ENCODE measurements at places on chromosomes 4 and X.

DNA sequence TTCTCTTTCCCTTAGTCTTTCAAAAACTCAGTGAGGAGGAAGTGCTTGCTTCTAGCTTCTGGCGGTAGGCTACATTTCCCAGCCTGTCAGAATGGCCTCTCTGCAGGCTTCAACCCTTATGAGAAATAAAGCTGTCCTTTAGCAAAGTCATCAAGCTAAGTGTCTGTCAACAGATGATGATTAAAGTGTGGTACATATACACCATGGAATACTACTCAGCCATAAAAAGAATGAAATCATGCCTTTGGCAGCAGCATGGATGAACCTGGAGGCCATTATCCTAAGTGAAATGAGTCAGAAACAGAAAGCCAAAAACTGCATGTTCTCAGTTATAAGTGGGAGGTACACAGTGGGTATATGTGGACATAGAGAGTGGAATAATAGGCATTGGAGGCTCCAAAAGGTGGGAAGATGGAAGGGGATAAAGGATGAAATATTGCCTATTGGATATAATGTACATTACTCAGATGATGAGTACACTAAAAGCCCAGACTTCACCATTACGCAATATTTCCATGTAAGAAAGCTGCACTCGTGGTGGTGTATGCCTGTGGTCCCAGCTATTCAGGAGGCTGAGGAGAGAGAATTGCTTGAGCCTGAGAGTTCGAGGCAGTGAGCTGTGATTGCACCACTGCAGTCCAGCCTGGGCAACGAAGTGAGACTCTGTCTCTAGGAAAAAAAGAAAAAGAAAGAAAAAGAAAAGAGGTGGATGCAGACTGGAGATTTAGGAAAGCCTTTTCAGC is 7.9 kb downstream of the TRIM2 start:
- DNase-seq, result no peak

GRCh38 chr4:6128221-6128850 is 72.0 kb downstream of the JAKMIP1 start:
- DNase-seq, result no peak

GRCh38 chrX:68842781-68843581 is 14.2 kb downstream of the EFNB1 start:
- no peak for DNase-seq

DNA sequence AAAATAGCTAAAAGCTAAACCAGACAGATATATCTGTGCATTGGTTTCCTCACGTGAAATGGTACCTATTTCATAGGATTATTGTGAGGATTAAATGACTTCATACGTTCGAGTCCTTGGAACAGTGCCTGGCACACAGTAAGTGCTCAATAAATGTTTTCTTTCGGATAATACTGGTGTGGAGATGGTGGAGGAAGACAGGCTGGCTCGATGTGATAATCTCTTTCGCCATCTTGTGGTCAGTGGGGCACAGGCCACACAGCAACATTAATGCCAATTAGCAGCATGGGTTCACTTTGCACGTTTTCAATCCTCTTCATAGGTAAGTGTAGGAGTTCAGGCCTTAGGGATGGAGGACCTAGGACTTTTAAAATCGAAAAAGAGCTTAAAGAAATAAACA is 9.3 kb downstream of the PAGE4 start:
- no peak for DNase-seq

DNA sequence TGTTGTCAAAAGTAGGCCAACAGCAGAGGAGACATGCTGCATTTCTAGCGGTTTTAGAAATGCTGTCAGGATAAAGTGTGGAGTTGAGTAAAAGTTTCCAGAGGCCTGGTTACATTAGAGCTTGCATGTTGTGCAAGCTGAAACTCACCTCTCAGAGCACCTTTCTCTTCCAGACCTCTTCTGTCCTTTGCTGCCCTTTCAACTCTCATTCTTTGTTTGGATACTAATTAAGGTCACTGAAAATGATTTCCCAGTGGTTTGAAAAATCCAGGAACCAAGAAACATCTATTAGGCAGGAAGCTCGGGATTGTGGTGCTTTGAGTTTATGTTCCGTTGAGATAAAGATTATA is 426.6 kb downstream of the MAPK10 start:
- no peak for DNase-seq

- DNase-seq, result no peak
These were observed 31.6 kb downstream of the RAPGEF2 start for GRCh38 chr4:159134429-159134828.

GRCh38 chr4:94559351-94559806 is 107.6 kb downstream of the PDLIM5 start:
- DNase-seq, result no peak

DNA sequence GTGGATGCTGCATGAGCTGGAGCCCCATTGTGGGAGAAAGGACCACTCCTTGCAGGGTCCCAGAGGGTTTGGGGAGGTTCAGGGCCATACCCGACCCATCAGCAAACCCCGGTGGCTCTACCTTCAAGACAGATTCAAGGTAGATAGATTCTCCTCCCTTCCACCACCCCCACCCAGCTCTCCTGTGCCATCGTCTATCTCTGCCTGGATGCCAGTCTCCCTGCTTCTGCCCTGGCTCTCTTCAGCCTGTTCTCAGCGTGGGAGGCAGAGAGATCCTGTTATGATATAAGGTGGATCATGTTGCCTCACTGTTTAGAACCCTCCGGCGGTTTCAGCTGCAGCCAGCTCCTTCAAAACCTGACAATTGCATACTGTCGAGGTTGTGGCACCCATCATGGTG is 5.4 kb downstream of the LAGE3 start:
- DNase-seq, result no peak

DNA sequence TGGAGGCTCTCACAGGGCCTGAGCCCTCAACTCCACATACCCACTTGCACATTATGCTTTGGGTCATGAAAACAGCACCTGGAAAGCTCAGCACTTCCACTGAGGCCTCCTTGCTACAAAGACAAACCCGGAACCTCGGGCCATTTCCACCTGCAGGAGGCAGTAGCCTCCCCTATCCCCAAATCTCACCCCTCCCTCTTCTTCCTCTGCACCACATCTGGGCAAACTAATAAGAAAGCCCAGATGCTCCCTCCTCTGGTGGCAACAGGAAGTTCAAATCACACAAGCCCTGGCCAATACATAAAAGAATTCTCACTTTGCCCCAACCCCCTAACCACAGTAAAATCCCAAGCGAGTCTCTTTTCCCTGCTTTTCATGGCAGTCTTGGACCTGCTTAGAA is 136.4 kb downstream of the MAPK10 start:
- no peak for DNase-seq

DNA sequence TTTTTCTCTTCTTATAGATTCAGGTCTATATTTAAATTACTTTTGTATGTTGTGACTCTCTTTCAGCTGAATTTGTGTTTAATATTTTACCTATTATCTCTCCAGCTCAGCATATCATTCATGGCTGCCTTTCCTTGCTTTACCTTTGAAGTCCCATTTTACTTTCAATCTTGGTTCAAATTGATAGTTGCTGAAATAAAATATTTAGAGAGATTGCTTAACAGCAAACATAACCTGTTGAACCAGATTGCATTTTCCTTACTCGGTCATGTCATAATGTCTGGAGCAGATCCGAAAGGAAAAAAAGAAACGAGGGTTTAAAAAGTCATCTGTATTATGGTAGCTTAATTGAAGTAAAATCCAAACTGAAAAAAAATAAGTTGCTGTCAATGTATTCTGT is 94.1 kb downstream of the IL1RAPL2 start:
- no peak for DNase-seq

- no peak for DNase-seq
These were observed 66.2 kb downstream of the PRDM5 start for GRCh38 chr4:120856294-120856693.

DNA sequence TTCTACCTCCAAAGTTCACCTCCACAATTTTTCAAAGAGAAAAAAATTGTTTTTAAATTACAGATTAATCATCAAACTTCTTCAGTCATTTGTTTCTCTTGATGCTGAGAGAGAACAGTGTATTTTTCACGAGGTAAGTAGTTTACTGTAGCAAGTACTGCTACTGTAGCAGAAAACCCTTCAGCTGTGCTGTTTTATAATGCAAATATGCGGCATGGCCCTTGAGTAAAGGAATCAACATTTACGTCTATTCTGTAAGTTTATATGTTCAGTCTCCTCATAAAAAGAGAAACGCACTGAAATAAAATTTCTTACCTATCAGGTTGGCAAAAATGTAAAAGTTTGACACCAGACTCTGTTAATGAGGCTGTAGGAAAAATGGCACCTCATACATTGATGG is 399.0 kb downstream of the NKX6-1 start:
- no peak for DNase-seq

GRCh38 chr4:73741750-73742489 is 1.6 kb downstream of the CXCL8 start:
- DNase-seq, result no peak

GRCh38 chr4:1802720-1803522 is 9.8 kb downstream of the FGFR3 start:
- no peak for DNase-seq

- DNase-seq, result no peak
These were observed 13.4 kb downstream of the TIFA start for GRCh38 chr4:112272292-112272691.

GRCh38 chr4:3858046-3858730 is 92.0 kb downstream of the ADRA2C start:
- no peak for DNase-seq

DNA sequence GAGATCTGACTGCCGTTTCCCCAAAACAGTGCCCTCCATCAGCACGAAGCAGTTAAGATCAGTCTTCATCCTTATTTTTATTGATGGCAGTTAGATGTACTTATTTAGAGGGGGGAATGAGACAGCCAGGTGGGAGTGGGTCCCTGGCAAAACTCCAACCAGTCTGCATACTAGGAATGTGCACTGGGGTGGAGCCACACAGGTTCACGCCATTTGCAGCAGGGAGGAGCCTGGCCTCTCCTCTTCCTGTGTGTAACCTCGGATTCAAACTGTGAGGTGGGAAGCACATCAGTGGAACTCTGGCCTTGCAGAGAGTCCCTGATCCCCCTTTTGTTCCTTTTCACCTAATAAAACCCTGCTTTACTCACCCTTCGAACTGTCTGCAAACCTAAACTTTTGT is 987.7 kb upstream of the GRIA3 start:
- no peak for DNase-seq

GRCh38 chr4:14309431-14309830 is 681.9 kb upstream of the BOD1L1 start:
- no peak for DNase-seq

- DNase-seq, result no peak
These were observed 43.2 kb upstream of the BMPR1B start for GRCh38 chr4:94714365-94715160.

- DNase-seq, result no peak
These were observed 94.6 kb downstream of the REELD1 start for GRCh38 chr4:146308951-146309350.

- no peak for DNase-seq
These were observed 40.1 kb downstream of the UGT2B17 start for GRCh38 chr4:68535974-68536373.

DNA sequence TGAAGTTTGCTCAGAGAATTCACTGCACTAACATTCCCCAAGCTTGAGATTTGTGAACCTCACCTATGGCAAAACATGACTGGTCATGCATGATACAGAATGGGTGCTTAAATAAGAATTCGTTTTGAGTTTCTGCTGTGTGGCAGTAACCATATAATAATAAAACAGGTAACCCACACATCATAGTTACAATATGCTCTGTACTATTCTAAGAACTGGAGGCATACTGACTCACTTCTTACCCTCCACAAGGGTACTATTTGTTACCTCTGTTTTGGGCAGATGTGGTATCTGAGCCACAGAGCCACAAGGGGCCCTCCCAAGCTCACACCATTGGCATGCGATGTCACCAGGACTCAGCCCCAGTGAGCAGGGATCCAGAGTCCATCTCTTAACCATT is 17.6 kb downstream of the SLC2A9 start:
- no peak for DNase-seq

DNA sequence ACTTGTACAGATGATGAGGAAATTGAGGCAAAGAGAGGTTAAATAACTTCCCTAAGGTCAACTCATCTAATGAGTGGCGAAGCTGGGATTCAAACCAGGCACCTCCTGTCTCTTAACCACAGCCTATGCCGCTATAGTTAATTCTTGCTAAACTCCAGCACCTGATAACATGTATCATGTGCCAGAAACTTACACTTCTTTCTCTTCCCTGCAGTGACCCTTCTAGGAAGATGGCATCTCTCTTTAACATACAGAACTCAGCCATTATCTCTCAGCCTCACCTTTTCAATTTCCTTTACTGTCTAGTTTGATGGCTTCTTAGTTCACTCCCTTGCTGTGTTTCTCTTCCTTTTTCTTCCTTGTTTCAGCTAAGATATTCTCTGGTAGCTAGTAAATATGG is 2.5 kb downstream of the VBP1 start:
- DNase-seq, result no peak

DNA sequence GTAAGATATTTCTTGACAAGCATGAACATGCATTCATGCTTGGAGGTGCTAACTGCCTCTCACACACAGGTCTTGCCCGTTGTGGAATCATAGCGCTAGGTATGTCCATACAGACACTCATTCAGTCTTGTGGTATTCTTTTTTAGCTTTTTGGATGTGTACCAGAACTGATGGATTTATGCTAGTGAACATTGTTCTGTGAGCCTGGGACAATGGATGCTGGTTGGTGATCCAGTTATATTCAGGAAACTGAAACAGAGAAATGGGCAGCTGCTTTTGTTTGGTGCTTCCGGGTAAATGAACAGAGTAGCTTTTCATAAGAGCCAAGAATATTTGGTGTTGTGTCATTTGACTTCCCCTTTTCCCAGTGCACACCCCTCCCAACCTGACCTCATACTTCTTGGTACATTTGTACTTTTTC is 78.9 kb upstream of the SLC4A4 start:
- no peak for DNase-seq

DNA sequence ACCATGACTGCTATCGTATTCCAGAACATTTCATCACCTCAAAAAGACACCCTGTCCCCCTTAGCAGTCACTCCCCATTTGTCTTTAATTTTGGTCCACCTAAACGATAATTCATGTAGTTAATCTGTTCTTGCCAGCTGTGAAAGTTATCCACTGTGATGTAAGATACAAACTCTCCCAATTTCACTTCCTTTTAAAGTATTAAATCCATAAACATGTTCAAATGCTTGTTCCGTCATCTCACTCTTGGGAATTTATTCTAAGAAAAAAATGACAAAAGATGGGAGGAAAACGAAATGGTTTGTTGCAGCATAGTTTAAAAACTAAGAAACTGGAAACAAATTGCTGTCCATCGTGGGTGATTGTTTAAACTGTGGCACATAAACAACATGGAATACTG is 53.7 kb upstream of the IRF2 start:
- DNase-seq, result no peak

- DNase-seq, result peak; percentile 44
These were observed 83.1 kb downstream of the PPP2R2C start for GRCh38 chr4:6389142-6389825.

DNA sequence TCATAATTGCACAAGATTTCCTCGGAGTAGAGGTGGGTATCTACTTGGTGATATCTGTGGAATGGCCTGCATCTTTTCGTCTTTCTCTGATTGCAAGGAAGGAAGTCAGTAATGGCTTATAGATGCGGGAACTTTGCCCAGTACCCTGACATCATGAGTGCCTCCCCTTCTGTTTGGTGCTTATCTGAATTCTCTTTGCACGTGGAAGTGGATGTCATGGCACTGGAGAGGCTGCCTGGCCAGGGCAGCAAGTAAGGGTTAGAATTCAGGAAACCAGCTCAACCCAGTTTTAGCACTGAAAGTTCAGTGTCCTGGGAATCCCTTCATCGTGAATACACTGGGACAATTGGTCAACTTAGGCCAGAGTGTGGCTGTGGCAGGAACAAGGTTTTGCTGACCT is 83.5 kb upstream of the RAPGEF2 start:
- DNase-seq, result no peak

- DNase-seq, result no peak
These were observed 239.8 kb upstream of the IL1RAPL1 start for GRCh38 chrX:28347476-28347875.

Measured in Right ventricle myocardium inferior (tissue), 1 donor.